Stimulated activated CD8-positive, alpha-beta memory T cell treated with anti-CD3 and anti-CD28 coated beads, Interleukin-7, amount 100 ng/mL, for 24 hours (primary cell): ENCODE measurements at places on chromosomes 7 and 10.

- no peak for DNase-seq
Observed at GRCh38 chr10:6563075-6563474, 17.0 kb downstream of the PRKCQ start.

GRCh38 chr10:77494327-77494726 lies 143.3 kb downstream of the KCNMA1 start:
- no peak for DNase-seq

- DNase-seq, result no peak
Observed at GRCh38 chr7:129394982-129395914, 39.0 kb upstream of the STRIP2 start.

DNA sequence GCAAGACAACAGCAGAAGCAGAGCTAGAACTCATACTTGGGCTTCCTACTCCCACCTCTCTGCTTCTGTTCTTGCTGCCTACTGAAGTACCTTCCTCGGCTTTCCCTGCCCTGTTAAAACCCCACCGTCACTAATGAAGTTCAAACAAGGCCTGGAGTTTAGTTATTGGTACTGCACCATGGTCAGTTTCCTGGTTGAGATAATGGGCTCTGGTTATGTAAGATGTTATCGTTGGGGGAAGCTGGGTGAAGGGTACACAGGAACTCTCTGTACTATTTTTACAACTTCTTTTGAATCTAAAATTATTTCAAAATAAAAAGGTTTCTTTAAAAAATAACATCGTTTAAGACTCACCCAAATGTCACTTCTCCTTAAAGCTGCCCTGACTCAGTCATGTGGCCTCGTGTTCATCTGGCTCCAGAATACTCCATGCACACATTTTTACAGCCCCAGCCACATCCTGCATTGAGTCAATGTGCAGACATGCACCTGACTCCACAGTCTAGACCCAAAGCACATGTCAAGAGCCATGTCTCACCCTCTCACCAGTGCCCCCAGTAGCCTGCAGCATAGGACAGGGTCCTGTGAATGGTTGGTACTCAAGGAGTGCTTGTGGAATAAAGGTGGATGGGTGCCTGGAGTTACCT lies 36.9 kb upstream of the AQP1 start:
- no peak for DNase-seq

DNA sequence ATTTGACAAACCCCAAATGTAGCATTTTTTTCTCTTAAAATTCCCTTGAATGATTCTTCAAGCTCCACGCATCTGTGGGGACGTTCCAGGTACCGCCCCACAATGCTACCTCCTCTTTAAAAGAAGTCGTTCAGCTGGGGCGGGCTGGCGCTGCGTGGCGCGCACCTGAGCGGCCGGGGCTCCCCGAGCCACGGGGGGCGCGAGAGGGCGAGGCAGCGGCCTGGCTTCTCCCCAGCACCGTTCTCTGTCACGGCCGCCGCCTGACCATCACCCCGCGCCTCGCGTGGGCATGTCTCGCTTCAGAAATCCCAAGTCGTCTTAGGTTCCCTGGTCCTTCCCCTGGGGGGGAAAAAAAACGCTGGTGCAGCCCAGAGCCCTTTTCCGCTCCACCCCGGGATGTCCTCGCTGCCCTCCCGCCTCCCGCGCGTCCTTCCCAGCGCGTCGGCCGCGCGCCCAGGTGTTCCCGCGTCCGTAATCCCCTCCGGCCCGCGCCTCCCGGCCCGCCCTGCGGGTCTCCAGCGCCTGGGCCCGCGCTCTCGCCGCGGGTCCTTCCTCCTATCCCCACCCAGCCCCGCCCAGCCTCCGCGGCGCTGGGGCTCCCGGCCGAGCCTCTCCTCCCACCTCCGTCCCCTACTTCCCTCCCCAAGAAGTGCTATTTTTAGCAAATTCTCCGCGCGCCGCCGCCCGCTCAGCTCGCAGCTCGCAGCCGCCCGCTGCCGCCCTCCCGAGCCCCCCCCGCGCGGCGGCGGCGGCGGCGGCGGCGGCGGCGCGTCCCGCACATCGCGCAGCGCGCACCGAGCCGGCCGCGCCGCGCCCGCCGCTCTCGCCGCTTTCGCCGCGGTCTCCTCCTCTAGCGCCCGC lies 58.7 kb upstream of the PRPS1L1 start:
- no peak for DNase-seq

GRCh38 chr7:94050046-94050445 lies 45.9 kb upstream of the BET1 start:
- no peak for DNase-seq
